ENCODE measurements at places on chromosomes 7 and 10.

GRCh38 chr10:70849582-70850016, 33.9 kb downstream of the SGPL1 start:
- peak; percentile 76 for DNase-seq

GRCh38 chr10:123558651-123559050, 107.5 kb upstream of the GPR26 start:
- no peak for DNase-seq

GRCh38 chr7:111025006-111025405, 65.9 kb upstream of the LRRN3 start:
- no peak for DNase-seq

- peak; percentile 63 for DNase-seq
These were observed 18.6 kb downstream of the INA start for GRCh38 chr10:103295374-103296015.

DNA sequence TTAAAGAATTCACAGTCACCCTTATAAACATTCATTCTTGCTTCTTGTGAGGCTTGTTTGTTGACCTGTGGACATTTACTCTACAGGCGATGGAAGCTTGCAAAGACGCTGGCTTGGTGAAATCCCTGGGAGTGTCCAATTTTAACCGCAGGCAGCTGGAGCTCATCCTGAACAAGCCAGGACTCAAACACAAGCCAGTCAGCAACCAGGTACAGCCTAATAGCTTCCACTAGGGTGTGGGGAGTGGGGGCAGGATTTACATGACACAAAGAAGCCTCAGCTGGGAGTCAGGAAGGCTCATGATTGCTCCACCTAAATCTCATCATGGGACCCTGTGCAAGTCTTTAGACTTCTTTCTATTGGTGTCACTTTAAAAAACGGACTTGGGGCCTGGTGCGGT, 29.0 kb downstream of the AKR1D1 start:
- peak; percentile 41 for DNase-seq

- no peak for DNase-seq
These were observed 39.9 kb downstream of the AVL9 start for GRCh38 chr7:32535162-32535702.

- peak; percentile 67 for DNase-seq
These were observed 73.2 kb downstream of the POT1 start for GRCh38 chr7:124856299-124856888.

All from PC-3 (cell line).